ENCODE measurements at places on chromosomes 5 and 9.
A peak's percentile ranks its signal among the peaks of the same experiment; 100 is the strongest.

DNA sequence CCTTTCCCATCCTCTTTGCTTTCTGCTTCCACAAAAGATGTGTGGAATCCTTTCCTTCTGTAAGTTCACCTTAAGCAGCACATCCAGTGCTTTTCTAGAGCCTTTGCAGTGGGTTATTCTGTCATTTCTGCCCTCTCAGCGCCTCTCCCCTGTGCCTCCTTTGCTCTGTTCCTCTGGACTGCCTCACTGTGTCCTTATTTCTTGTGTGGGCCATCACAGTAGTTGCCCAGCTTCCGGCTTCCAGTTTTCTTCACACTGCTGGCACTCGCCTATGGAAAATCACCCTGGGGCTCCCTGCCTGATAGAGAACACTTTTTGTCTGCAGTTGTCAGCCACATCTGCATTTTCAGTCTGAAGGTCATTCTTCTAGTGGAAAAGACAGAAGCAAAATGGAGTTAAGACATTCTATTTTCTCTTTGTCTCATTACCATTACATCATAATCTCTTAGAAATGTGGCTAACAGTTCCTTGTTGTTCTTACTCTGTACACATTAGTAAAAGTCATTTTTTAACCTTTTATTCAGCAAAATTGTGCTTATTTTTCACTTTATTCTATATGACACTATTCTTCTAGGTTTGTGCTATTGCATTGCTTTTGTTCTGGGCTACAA lies 64.1 kb upstream of the ZNF608 start:
- no peak for DNase-seq

GRCh38 chr5:113039229-113039933 lies 62.8 kb downstream of the DCP2 start:
- DNase-seq = no peak

DNA sequence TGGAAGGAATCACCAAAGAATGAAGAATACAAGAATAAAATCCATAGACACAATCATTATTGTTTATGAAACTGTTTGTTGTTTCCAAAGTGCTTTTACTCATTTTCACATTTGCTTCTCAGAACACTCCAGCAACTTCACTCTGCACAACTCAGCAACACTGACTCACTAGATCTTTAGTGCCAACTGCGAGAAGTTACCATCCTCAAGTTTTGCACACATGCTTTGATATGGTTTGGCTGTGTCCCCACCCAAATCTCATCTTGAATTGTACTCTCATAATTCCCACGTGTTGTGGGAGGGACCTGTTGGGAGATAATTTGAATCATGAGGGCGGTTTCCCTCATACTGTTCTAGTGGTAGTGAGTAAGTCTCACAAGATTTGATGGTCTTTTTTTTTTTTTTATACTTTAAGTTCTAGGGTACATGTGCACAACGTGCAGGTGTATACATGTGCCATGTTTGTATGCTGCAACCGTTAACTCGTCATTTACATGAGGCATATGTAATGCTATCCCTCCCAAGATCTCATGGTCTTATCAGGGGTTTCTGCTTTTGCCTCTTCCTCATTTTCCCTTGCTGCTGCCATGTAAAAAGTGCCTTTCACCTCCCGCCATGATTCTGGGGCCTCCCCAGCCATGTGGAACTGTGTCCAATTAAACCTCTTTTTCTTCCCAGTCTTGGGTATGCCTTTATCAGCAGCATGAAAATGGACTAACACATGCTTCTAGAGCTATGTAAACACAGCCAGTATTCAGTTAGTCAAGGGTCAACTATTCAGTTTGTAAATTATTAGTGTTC lies 36.9 kb downstream of the CLINT1 start:
- no peak for DNase-seq

DNA sequence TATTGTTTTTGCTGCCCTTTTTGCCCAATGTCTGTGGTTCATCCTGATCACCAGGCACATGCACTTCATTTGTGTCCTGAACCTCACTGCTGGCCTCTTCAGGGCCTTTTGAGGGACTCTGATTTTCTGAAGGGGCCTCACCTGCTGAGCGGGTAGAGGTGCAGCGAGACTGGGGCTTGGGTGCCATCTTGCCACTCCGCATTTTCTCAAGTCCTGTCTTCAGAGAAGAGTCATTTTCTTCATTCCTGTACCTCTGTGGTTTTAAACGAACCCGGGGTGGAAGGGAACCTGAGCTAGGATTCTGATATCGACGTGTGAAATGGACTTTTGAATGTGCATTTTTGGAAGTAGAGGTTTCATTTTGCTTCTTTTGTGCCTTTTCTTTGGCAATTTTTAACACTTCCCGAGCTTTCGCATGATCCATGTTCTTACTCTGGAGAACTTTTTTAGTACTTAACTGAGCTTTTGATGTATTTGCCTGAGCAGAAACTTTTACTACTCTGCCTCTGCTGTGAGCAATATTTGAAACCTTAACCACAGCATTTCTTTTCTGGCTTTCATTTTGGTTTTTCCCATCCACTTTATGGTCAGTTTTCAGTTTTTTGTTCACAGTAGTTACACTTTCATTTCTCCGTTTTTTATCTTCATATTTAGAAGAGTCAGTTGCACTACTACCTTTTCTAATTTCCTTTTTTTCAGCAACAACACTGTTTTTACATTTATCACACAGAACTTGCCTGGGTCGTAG lies 26.1 kb downstream of the PWWP2A start:
- DNase-seq = no peak

GRCh38 chr5:86971034-86971571 lies 296.6 kb upstream of the RASA1 start:
- DNase-seq = peak; percentile 29

GRCh38 chr5:14659821-14660607 lies 4.5 kb upstream of the OTULIN start:
- DNase-seq = no peak

GRCh38 chr9:103721056-103721455 lies 373.1 kb upstream of the SMC2 start:
- no peak for DNase-seq

DNA sequence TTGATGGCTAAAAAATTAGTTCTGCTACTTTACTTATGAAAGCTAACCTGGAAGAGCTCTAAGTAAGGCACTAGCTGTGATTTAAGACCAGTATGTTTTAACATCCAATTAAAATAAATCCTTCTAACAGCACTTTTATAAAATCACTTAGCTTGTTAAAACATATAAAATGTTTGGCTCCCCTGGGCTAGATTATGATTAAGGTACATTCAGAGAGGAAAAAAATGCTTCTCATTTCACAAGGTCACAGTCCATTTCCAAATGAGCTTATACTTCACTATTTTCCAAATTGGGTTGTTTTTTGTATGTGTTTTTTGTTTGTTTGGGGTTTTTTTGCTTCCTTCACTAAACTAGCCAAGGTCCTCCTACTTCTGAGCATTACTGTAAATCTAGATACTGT lies 875.0 kb upstream of the DMAC1 start:
- no peak for DNase-seq

- no peak for DNase-seq
These were observed 3.3 kb downstream of the NCBP1 start for GRCh38 chr9:97636903-97637302.

All from HS-5 (cell line).